ENCODE measurements at places on chromosomes 1 and 21.

DNA sequence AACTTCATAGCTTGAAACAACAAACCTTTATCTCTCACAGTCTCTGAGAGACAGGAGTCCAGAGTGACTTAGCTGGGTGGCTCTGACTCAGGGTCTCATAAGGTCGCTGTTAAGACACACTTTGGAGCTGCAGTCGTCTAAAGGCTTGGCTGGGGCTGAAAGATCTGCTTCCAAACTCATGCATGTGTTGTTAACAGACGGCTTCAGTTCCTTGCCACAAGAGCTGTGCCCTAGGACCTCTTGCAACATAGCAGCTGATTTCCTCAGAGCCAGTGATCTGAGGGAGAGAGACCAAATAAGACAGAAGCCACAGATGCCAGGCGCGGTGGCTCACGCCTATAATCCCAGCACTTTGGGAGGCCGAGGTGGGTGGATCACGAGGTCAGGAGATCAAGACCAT lies 176.8 kb downstream of the DISC1 start:
- no peak for DNase-seq

DNA sequence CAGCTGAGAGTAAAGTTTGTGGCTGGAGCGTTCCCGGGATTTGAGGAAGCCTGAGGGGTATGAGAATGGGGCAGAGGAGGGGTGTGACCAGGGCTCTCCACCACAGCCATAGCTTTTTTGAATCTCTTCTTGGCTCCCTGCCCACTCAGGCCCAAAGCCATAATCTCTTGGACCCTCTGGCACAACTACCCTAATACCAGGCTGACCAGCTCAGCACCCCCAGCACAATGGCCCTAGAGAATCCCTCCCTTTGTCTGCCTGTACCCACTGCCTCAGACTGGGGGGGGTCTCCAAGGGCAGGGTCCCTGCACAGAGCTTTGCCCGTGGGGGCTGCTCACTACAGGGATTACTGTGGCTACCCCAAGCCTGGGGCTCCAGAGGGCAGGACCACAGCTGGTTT lies 7.5 kb downstream of the DENND4B start:
- no peak for DNase-seq

GRCh38 chr1:167562702-167563101 lies 9.1 kb upstream of the CREG1 start:
- no peak for DNase-seq

GRCh38 chr1:75097654-75098053 lies 36.5 kb upstream of the LHX8 start:
- no peak for DNase-seq

GRCh38 chr1:34066166-34066565 lies 98.9 kb downstream of the CSMD2 start:
- DNase-seq: no peak

DNA sequence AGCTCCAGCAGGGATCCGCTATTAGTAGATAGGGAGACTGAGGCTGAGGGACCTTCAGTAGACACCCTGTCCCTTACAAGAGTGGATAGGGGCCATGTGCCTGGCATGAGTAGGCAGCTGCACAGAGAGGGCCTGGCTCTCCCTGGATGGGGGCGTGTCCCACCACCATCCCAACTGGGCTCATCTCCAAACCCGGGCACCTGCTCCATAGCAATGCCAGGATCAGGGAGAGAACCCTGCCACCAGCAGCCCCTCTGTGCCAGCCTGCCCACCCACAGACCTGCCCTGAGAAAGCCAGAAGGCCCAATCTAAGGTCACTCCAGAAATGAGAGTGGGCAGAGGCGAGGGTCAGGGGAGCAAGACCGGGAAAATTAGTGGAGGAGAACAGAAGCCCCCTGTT lies 121.3 kb downstream of the GRIK3 start:
- DNase-seq: no peak

DNA sequence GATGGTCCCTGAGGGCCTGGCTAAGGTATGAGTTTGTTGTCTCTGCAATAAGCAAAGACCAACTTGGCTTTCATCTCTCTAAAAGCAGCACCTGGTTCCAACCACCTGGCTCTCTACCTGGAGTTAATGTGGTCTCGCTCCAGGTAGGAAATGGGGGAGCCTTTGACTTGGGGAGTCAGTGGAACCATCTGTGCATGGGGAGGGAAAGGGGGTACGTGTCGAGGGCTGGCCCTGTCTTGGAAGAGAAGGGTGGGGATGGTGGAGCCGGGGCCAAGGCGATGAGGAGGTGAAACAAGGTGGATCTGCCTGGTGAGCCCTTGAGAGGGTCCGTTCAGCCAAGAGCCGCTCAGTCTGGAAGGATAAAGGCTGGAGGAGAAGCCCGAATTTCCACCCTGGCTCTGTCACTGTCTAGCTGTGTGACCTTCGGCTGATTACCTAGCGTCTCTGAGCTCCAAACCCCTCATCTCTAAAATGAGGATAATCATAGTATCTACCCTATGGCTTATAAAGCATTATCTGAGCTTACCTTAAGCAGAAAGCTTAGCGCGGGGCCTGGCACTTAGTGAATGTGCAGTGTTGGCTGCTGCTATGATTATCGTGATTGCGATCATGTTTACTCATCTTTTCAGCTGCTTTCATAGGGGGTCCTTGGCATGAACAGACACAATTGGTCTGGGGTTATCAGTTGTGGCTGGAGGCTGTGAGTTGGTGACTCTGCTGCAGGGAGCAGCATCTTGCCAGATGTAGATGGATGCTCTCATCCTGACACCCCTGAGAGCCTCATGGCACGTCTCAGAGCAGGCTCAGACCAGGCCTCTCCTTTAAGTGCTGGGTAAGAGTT lies 78.7 kb downstream of the ACTL8 start:
- DNase-seq: no peak

DNA sequence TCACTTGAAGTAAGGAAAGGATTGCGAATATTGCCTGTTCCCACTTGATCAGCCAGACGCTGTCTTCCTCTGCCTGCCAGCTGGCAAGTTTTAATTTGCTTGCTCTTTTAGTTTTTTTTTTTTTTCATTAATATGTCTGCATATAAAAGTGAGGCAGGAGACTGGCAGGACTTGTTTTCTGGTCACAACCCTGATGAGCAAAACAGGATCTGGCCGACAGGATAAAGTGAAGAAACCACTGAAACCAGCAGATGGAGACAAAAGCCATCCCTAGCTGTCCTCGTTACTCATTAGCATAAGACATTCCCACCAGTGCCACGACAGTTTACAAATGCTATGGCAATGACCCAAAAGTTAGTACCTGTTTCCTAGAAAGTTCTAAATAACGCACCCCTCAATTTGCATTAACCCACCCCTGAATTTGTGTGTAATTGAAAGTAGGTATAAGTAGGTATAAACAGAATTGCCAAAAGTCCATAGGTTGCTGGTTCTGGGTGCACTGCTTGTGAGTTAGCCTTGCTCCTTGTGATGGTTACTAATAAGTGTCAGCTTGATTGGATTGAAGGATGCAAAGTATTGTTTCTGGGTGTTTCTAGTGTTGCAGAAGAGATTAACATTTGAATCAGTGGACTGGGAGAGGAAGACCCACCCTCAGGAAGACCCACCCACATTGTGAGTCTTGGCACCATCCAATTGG lies 60.8 kb downstream of the ZNF684 start:
- no peak for DNase-seq

DNA sequence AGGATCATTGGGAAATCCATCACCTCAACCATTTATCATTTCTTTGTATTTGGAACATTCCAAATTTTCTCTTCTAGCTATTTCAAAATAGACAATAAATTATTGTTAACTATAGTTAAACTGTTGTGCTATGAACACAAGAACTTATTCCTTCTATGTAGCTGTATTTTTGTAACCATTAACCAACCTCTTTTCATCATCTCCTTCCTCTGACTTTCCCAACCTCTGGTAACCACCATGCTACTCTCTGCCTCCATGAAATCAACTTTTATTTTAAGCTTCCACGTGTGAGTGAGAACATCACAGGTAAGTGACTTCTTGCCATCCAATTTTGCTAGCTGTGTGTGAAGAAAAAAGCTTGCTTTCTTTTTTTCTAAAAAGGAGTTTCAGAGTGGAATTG lies 418 bp downstream of the IFI44L start:
- no peak for DNase-seq

DNA sequence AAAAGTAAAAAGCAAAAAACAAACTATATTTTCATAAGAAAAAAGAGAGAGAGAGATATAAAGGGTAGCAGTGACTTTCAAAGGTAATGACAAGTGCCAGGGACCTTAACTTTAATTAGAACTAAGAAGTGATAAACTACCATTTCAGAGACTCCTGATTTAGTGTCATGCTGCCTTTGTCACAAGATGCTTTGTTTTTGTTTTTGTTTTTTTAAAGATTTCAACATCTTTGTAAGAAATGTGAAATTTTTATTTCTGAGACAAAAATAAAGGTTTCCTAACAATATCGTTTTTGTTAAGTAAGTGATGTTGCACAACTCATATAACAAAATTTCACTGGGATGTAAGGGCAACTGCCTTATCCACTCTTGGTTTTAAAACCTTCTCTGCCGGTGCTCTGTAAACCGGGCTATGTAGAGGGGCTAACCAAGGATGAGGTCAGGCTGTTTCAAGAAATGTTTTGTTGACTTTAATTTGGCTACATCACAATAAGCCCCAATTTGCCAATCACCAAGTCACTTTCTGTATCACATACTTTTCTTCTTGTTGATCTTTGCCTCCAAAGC lies 35.2 kb upstream of the SYT2 start:
- no peak for DNase-seq

DNA sequence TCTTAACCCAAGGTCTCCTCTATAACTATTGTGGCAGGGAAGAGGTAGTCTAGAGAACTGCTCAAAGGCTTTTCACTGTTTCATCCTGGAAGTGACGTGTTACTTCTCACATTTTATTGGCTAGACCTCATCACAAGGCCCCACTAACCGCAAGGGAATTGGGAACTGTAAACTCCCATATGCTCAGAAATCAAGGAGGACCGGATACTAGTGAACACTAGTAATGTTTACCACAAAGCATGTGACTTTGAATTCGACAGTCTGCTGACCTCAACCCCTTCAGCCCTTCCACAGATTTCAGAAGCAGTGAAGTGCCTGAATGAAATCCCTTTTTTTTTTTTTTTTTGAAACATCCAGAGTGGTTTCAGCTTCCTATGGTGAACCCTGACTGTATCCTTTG lies 3.4 kb upstream of the EEIG2 start:
- DNase-seq: no peak

DNA sequence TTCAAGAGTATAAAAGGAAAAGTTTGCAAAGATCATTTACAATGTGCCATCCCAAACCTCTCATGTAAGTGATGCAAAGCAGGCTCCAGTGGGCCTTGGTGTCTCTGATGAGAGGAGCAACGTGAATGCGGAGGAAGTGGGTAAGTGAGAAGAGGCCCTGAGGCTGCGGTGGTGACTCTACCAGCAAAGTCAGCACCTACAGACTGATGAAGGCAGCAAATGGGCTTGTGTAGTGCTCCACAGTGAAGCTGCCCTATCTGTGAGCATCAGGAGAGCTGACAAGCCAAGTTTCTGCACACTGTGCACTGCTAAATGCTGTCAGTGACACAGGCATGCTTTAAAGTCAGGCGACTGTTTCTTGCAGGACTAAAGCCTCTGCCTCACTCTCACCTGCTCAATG lies 15.6 kb upstream of the RAP1A start:
- DNase-seq: peak; percentile 59

GRCh38 chr1:183021405-183022201 lies 1.6 kb upstream of the LAMC1 start:
- DNase-seq: no peak

- no peak for DNase-seq
These were observed 462.7 kb upstream of the DEPDC1 start for GRCh38 chr1:68959461-68960030.

- DNase-seq: no peak
These were observed 74.5 kb downstream of the ENAH start for GRCh38 chr1:225578251-225578977.

GRCh38 chr1:171674431-171675405 lies 22.2 kb upstream of the MYOC start:
- DNase-seq: no peak

DNA sequence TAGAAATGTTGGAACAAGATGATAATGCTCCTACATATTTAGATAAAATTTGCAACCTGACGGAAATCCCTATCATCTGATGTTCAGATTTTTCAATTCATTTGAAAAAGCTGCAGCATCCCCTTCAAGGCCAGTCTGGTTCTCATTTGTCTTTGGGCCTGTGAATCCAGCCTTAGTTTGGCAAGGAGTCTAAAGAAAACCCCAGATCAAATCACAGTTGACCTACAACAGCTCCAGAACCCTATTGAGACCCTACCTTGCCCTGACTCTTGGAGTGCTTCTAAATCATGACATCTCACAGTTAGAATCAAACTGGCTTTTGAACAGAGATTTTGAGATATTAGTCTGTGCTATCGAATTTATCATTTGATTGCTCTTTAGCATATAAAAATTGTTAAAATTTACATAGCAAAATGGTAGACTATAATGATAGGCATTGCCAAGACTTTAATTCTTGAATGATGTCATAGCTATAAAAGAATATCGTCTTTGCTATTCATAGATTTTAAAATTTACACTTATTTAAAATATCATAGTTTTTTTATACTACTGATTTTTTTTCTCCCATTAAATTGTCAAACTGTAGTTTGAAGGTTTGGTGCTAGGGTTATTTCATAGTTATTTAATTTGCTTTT lies 2.2 kb downstream of the PPP2R5A start:
- DNase-seq: no peak

- no peak for DNase-seq
These were observed 14.9 kb upstream of the CTSS start for GRCh38 chr1:150780510-150780909.
